ENCODE measurements at places on chromosomes 11 and 22.

DNA sequence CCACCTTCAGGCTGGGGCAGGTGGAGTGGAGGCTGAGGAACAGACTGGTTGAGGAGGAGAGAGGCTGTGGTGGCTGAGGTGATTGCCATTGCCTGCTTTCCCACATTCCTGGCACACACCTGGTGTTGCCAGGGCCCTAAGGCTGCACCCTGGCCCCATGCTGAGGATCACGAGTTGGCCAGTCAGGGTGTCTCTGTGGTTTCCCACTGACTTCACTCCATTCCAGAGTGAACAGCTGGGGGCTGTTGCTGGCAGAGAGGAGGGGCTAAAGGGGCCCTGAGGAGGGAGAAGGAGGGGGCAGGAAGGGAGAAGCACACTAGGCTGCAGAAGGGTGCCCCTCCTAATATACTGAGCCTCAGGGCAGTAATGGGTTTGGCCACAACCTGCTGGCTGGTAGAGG, 1.8 kb downstream of the TMEM86A start:
- no peak for DNase-seq

DNA sequence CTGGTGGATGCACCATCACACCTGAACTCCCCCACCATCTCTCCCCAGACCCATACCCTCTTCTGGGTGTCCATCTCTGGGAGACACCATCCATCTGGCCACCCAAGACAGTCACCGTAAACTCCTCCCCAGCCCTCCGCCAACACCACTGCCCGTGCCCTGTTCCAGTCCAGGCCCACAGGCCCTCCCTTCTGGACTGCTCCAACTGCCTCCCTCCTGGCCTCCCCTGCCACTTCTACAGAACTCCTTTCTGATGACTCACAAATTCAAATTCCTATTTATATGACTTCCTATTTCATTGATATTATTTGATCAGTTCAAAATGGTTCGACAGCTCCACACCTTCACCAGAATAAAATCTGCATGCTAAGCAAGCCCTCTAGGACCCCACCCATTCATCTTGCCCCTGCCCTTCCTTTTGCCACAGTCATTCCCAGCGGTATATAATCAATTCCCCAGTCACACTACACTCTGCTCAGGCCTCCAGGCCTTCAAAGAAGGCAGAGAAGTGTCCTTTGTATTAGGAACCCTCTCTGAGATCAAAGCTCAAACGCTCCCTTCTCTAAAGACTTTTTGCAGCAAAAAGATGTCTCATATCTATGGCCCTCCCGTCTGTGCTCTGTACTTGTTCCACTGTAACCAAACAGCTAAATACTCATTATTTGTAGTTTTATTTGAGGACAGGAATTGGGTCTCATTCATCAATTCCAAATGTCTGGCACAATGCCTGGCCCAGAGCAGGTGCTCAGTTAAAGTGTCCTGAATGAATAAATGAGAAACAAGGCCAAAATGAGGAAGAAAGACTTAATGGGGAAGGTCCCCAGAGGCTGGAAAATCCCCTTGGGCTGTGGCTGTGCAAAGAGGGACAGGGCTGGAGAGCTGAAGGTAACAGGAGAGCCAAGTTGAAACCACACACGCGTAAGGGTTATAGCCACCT, 29.0 kb downstream of the MYH9 start:
- no peak for DNase-seq

- no peak for DNase-seq
These were observed 41.4 kb upstream of the B3GAT1 start for GRCh38 chr11:134453441-134453840.

GRCh38 chr22:21665047-21665851, 563 bp upstream of the PPIL2 start:
- no peak for DNase-seq

DNA sequence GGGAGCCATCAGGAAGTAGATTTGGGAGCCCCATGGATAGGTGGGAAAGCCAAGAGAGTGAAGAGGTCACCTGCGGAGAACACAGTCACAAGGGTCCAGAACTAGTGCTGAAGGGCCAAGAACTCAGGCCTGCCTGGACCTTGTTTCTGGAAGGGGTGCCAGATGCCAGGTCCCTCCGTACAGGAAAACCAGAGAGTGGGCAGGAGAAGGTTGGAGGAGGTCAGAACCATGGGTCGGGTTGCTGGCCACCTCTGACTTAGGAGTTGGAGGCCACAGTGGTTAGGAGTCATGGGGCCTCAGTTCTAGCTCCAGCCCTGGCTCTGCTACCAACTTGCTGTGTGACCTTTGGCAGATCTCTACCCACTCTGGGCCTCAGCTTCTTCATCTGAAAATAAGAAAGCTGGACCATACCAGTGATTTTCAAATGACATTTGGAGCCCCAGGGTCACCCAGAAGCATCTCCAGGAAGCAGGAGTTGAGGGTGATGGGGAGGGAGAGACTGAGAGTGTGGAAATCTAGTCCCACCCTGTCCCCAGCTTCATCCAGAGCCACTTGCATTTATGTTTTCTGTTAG, 20.8 kb upstream of the TUB start:
- DNase-seq, result no peak

DNA sequence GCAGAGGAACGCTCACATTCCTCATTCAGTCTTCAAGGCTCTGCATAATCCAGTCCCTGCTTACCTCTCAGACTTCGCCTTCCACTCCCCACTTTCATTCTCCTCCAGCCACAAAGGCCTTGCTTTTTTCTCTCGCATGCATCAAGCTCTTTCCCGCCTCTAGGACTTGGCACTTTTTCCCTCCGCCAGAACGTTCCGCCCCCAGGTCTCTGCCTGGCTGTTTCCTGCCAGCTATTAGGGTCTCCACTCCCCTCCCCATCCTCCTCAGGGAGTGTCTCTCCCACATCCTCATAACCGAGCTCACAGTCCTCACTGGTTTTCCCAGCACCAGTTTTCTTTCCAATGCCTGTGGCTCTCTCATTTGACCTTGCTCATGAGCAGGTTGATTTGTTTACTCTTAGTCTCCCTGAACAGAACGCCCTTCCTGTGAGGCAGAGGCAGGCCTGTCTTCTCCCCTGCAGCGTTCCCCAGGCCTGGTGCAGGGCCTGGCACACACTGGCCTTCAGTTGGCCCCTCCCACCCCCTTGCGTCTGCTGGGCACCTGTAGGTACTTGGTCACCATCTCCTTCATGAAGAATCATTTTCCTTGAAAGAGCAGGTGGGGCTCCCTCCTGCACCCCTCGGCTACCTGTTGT, 75.2 kb downstream of the RTL6 start:
- DNase-seq, result no peak

- DNase-seq, result no peak
These were observed 606 bp downstream of the RASSF7 start for GRCh38 chr11:561148-562003.

DNA sequence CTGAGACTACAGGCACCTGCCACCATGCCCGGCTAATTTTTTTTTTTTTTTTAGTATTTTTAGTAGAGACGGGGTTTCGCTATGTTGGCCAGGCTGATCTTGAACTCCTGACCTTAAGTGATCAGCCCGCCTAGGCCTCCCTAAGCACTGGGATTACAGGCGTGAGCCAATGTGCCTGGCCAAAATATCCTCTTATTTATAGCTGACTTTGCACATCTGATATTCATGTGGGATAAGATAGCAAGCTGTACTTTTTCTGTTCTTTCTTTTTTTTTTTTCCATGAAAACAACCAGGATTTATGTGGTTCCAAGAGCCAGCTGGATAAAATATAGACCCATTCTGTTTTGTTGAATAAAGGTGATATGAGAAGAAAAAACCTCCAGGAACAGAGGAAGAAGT, 12.1 kb upstream of the XBP1 start:
- no peak for DNase-seq
